ENCODE measurements at places on chromosomes 12 and 14.

DNA sequence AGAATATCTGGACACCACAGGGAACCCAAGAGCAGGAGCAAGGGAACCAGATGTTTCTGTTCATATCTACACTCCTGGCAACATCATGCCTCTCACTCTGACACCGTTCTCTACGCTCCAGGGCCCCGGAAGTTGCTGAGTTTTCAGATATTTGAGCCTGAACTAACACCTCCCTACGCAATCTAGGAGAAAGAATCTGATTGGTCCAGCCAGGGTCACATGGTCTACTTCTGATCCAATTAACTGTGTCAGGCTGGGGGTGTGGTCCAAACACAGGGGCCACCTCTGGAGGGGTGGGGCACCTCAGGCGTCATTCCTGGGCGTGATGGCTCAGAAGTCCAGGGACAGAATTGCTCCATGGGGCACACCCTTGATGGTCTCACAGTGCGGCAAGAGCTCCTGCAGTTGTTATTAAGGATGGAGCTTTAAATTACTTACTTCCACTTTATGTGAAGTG lies 165.5 kb downstream of the PTPN11 start:
- DNase-seq, result no peak

DNA sequence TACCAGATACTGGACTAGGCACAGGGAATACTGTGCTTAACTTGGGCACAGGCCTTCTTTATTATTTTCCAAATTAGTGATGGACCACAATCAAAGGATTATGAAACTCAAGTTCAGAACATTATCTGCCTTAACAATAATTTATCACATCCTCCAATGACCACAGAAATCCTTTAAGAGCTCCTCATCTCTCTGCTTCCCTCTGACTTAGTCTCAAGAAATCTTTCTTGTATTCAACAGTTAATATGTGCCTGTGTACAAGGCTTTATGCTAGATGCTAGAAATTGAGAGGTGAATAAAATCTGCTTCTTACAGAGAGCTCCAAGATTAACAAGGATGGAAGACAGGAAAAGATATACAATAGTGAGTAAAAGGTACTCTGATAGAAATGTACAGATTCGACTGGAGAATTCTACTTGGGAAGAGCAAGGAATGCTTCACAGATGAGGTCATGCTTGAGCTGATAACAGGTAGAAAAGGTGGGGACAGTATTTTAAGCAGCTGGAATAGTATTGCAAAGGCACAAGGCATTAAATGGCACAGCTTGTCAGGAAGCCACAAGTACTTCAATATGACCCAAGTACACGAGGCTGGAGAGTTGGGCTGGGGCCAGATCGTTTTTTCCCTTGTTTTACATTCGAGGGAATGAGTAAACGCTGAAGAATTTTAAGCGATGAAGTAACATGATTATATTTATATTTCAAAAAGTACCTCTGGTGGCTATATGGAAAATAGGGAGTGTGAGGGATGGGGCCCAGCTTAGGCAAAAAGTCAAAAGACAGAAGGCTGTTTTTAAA lies 55.1 kb upstream of the ARID2 start:
- peak; percentile 84 for DNase-seq

GRCh38 chr12:45227316-45228067 lies 11.6 kb downstream of the ANO6 start:
- no peak for DNase-seq

- no peak for DNase-seq
These were observed 170.4 kb downstream of the PRKD1 start for GRCh38 chr14:29757188-29757680.

Measured in fibroblast of skin of right biceps (primary cell).